Skeletal muscle cell (primary cell): ENCODE measurements at places on chromosomes 5 and 9.

DNA sequence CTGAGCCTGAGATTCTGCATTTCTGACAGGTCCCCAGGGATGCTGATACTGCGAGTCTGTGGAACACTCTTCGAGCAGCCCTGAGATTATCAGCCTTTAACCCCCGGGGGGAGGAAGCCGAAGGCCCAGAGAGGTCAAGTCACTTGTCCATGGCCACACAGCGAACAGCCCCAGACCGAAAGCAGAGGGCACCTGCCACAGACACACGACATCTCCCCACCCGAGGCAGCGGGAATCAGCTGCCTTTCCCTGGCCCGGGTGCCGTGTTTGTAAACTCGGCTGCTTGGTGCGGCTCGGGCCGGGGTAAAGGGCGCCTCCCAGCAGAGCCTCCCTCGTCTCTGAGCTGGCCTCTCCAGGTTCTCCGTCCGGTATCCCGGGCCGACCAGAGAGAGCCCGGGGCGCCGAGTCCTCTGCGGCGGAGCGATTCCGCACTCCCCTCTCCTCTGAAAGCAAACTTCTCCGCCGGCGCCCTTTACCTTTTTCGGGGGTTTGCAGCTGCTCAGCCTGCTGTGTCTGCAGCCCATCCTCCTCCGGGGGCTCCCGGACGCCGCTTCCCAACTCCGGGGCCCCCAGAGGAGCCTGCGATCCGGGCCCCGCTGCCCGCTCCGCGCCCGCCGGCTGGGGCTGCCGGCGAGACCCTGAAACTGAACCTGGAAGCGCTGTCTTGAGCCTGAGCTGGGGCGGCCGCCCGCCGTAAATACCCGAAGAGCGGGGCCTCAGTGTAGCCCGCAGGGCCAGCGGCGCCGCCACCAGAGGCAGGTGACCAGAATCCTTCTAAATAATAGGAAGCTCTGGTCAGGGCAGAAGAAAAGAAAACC is at the start of gene CCDC69:
TSS of gene CCDC69 (minus strand) at position 646 of the 818 bp plus-strand sequence. CDS start at position 524, 122 bp downstream.
- no peak for DNase-seq

DNA sequence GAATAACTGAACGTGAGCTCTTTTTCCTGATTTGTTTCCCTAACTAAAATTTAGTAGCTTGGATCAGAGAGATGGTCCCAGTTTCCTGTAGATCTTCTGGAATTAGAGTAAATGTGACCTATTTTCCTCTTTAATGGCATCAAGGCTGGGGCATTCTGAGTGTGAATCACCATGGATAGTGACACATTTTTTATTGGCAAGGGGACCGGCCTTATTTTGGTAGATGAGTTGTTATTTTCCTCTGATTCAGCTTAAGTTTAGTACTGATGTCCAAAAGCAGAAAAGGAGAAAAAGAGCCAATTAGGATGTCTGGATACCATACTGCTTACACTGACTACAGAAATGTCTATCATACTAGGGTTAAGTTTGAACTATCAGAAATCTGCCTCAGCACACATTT is 68.1 kb downstream of the RNF38 start:
- DNase-seq = no peak

- no peak for DNase-seq
Measured at GRCh38 chr9:116497095-116497890, 189.8 kb upstream of the TRIM32 start.

DNA sequence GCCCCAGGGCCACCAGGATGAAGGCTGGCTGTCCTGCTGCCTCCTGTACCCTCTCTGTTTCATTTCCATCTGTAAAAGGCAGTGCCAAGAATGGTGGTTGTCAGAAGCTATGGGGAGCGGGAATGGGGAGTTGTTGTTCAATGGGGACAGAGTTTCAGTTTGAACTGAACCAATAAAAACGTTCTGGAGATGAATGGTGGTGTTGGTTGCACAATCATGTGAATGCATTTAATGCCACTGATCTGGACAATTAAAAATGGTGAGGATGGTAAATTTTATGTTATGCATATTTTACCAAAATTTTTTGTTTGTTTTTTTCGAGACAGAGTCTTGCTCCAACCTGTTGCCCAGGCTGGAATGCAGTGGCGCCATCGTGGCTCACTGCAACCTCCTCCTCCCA is 58.1 kb downstream of the PTPDC1 start:
- no peak for DNase-seq

DNA sequence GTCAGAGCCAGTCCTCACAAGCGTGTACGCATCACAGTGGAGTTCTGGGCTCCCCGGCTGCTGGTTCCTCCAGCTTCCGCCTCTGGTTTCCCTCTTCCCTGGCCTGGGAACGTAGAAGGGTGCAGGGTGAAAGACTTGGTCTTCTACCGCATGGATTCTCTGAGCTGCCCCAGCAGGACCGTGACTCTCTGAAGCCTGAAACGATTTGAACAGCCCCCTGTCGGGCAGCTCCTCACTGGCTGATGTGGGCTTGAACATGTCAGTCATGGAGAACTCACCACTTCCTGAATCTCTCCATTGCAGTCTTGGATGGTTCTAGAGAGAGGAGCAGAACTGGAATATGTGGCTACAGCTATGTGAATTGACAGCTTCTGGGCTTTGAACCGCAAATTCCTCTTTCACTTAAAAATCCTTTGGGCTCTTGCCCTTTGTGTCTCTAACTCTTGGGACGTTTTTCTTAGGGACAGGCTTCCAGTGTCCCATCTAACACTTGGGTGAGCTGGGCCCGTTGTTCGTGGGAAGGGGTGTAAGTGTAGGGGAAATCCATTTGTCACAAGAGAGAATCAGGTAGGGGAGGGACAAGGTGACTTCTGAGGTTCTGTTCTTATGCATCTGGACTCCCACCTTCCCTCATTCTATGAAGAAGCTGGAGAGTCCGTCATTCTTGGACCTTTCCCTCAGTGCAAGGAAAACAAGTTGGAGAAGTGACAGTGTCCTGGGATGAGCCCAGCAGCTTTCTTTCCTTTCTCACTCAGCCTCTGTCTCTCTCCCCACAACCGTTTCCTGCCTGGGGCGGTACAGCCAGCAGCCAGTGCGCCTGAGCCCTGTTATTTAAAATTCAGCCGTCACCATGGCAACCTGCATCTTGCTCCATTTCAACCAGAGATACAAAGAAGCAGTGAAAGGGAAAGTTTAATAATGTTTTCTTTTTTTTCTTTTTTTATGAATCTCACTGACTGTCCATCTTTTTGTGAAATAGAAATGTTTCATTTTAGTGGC is 84.7 kb downstream of the PTTG1 start:
- no peak for DNase-seq

DNA sequence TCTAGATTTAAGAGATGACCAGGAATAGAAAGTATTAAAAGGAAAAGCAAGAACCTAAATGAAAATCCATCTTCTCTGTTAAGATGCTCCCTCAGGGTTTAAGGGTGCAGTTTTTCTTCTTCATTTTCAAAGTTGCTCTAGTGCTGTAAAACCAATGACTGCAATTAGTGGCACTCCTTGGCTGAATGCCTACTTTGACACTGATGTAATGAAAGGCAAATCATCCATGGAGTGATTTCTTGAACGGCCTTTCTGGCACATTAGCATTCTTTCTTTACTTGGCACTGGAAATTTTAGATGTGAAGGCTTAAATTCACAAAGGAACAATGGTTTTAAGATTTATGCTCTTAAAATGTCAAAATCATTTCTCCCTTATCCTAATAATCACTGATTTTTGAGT is 19.3 kb upstream of the ISCA1 start:
- DNase-seq = no peak

GRCh38 chr5:33901156-33901555 is 9.4 kb upstream of the ADAMTS12 start:
- no peak for DNase-seq

- no peak for DNase-seq
Measured at GRCh38 chr5:40277161-40277906, 402.4 kb upstream of the PTGER4 start.
